Daoy (cell line): ENCODE measurements at places on chromosomes 2 and 18. TPM values are rescaled to one million over a fixed set of nuclear protein-coding genes. Genes with fewer than 3 reads are reported as not detected.

DNA sequence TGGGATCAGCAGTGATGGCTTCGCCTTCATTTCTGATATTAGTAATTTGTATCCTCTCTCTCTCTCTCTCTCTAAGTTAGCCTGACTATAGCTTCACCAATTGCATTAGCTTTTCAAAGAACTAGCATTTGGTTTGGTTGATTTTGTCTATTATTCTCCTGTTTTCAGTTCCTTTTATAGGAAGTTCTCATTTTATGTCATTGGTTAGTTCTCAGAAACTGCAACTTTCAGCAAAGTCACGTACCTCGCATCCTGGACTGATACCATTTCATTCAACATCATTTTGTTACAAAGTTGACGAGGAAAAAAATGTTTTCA is 450.8 kb downstream of the EIPR1 start:
- DNase-seq = no peak

CYP27C1 gene
- 0.34 and 0.83 TPM in 2 replicates for total RNA-seq

C18orf54 gene
- total RNA-seq = 5.8 and 7.7 TPM in 2 replicates

FBLN7 gene
- total RNA-seq = 0.68 TPM in 1 of 2 replicates, not detected in the other

DNA sequence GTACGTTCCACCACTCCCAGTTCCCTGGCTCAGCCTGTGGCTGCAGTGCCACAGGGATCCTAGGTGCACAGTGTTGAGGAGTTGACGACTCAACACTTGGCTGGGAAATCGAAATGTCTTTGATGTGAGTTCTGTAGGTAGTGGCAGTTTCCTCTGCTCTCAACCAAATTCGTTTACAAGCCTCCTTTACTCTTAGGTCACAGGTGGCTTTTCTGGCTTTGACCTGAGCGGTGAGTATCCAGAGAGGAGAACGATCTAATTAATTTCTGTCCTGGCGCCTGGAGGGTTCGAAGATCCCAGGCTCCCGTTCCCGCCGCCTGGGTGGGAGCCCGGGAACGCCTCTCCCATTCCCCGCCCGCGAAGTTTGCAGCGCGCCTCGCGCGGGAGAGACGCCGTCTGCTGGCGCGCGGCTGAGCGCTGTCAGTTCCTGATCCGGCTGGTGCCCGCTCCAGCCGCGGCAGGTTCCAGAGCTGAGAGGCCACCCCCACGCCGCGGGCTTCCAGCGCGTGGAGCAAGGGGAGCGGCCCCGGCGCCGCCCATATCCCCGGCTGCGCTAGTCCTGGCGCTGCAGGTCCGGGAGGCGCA is at the start of gene LAMA3:
Gene LAMA3, plus strand, starts transcription at position 423 of the 585 bp plus-strand sequence. CDS start 231 bp downstream, outside the sequence.
- peak; percentile 57 for DNase-seq

PJVK gene
- total RNA-seq = 2.1 TPM in 1 of 2 replicates, not detected in the other

GRCh38 chr2:202267495-202267894 is 1.9 kb downstream of the NOP58 start:
- DNase-seq = no peak

GRCh38 chr2:120344214-120344975 is 1.5 kb upstream of the INHBB start:
- DNase-seq = peak; percentile 58

GRCh38 chr2:145273840-145274239 is 753.9 kb upstream of the ZEB2 start:
- peak; percentile 32 for DNase-seq

SIGLEC15 gene
- total RNA-seq = 12.1 and 17.9 TPM in 2 replicates

HOXD1 gene
- total RNA-seq = 1.3 and 3.0 TPM in 2 replicates

GRCh38 chr18:36297417-36298125 is at the start of gene FHOD3:
FHOD3 (plus strand) TSS chr18:36297713; CDS start chr18:36297836, 123 bp downstream.
- peak; percentile 68 for DNase-seq

- no peak for DNase-seq
Measured at GRCh38 chr2:214127571-214127970, 283.3 kb upstream of the VWC2L start.

- peak; percentile 69 for DNase-seq
Measured at GRCh38 chr2:36562240-36562639, 35.7 kb downstream of the FEZ2 start.

SLC30A3 gene
- total RNA-seq = 0.11 TPM in 1 of 2 replicates, not detected in the other

DNA sequence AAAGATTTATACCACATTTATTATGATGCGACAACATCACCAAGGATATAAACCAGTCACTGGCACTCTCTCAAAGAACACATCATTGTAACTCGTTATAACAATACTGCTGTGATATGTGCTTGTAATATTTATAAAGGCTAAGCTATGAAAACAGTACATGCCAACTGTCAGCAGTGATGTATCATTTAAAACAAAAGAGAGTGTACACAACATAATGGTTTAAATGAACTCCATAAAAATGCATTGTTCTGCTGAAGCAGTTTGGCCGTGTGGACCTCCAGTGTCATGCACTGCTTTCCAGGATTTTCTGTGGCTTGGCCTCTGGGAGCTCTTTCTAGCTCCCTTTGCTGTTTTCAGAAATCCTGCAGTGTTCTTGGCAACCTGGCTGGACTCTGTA is 215.6 kb downstream of the MTX2 start:
- DNase-seq = no peak

- DNase-seq = no peak
Measured at GRCh38 chr2:60251247-60251646, 302.2 kb downstream of the BCL11A start.

PLEK gene
- total RNA-seq = not detected in 2 replicates

GRCh38 chr18:13241893-13242175 is 23.3 kb downstream of the LDLRAD4 start:
- DNase-seq = no peak

- DNase-seq = no peak
Measured at GRCh38 chr2:187403568-187404260, 44.3 kb downstream of the CALCRL start.

PSMA8 gene
- not detected in 2 replicates for total RNA-seq

LINC00305 gene
- not detected in 2 replicates for total RNA-seq

DNA sequence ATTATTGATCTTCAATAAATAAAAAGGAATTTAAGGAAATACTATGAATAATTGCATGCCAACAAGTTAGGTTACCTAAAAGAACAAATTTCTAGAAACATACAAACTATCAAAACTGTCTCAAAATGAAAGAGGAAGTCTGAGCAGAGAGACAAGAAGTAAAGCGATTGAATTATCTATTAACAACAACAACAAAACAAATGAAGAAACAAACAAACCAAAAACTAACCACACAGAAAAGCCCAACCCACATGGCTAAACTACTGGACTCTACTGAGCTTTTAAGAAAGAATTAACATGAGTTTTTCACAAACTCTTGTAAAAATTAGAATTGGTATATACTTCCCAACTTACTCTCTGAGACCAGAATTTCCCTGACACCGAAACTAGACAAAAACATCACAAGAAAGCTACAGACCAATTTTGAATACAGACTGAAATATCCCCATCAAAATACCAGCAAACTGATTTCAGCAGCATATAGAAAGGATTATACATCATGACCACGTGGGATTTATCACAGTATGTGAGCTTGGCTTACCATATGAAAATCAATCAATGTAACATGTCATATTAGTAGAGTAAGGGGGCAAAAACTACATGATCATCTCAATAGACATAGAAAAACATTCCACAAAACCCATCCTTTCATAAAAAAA is 16.6 kb upstream of the GALNT1 start:
- no peak for DNase-seq

DNA sequence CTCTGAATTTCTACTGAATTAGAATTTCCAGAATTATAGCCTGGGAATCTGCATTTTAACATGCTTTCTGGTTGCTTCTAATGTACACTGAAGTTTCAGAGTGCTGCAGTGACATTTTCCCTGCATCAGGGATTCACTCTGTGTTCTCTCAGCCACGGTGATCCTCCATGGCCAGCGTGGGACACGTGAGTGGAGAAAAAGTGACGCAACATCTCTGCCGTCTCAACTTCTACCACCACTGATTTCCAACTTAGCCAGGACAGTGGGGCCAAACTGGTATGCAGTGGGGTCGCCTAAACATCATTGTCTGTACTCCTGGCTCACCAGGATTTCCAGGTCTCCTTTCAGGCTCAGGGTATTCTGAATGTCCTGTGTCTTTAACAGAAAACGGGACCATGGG is 44.6 kb downstream of the LAMA3 start:
- DNase-seq = no peak

CDKL4 gene
- total RNA-seq = 0.63 TPM in 1 of 2 replicates, not detected in the other

DNA sequence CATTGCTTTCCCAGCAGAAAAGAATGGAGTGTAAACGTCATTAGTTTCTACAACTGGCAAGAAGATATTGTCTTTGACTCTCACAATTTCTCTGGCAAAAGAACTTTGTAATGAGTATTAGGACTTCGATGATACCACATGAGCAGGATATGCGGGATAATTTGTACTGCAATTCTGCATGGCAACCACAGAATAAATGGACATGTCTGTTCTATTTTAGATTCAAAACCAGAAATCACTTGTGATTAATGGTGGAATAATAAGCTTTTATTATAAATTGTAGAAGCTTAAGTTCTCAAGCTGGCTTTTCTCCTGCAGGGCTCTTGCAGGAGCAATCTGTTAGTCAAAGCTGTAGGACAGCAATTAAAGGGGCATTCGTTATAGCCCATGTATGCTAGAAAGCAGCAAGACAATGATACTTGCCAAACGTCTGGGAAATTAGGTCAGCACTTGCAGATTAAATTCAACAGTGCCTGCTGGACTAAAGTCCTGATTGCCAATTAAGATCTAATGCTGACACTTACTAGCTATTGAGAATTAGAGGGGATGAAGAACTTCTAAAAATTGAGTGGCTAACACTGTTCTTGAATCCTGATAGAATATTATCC is 177.9 kb downstream of the PTH2R start:
- no peak for DNase-seq

IL1F10 gene
- total RNA-seq = not detected in 2 replicates

DNA sequence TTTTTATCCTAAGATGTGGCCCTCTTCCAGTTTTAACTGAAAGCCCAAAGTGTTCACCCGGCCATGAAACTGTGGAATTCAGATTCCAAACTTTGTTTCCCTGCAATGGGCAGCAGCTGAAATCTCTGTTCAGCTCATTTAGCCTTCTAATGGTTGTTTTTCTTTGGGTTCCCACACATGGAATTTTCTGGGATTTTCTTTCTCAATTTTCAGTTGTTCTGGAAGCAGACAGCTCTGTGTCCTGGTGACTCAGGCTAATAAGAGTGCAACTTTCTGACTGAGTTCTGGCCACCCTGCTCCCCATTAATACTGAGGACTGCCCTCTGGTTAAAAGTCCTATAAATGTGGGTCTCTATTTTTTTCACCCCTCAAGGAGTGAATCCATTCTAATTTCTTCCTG is 78.5 kb downstream of the PMS1 start:
- DNase-seq = no peak

DNA sequence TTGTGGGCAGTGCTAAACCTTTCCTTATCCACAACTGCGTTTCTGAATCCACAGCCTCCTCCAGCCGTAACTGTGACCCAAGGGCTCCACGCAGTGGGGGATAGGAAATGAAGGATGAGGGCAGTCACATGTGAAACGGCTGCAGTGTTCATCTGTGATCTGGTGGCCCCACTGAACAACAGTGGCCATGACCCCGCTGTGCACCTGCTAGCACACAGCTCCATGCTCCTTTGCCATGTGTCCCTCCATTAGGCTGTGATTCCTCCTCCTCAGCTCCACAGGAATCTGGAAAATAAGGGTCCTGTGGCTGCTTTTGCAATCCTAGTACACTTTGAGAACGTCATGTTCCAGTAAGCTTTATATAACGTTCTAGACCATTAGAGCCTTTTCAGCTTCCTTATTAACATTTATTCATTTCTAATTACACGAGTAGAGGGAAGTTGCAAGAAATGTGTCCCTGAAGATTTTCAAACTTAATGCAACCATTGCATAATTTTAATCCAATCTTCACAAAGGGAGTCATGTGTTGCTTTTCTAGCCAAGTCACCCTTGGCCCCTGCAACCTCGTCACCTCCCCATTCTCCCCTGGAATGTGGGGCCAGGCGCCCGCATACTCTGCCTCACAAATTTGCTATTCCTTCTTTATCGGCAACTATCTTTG is 7.1 kb upstream of the NAPG start:
- peak; percentile 12 for DNase-seq

- DNase-seq = no peak
Measured at GRCh38 chr2:143946436-143947391, 573.2 kb downstream of the ZEB2 start.

C2orf66 gene
- total RNA-seq = not detected in 2 replicates

GRCh38 chr2:146893500-146894041 is 951.3 kb upstream of the ACVR2A start:
- DNase-seq = no peak

CAPN13 gene
- not detected in 2 replicates for total RNA-seq

DNA sequence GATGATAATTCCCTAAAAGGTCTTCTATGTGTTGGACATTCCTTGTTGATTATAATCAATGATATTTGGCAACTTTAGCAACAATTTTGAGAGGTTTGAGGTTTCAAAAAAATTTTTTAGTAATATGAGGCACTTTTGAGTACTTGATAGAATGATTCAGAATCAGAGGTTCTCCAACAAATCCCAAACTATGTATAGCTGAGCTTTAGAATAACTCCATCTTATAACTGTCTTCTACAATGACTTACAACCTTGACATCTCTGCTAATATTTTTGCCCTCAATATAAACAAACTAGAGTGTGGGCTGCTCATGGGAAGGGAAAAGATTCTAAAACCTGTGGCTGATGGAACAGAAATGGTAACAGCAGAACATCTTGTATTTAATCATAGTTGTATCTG is 21.5 kb upstream of the SERPINB7 start:
- no peak for DNase-seq

DNA sequence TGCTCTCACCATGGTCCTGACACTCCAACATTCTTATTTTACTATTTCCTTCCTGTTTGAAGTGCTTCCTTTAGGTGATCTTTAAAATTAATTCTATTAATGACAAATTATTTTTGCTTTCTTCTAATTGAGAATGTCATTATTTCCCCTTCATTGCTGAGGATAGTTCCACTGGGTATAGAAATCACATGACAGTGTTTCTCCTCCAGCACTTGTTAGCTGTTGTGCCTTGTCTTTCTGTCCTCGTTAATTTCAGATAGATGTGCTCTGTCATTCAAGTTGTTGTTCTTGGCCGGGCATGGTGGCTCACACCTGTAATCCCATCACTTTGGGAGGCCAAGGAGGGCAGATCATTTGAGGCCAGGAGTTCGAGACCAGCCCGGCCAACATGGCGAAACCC is 321.0 kb upstream of the RAB6C start:
- DNase-seq = no peak

POTEJ gene
- total RNA-seq = 0.06 and 0.18 TPM in 2 replicates

GRCh38 chr2:217935235-217935879 is 67.4 kb downstream of the TNS1 start:
- DNase-seq = peak; percentile 43

MITD1 gene
- total RNA-seq = 31.6 and 37.2 TPM in 2 replicates

- no peak for DNase-seq
Measured at GRCh38 chr2:189437926-189438325, 3.3 kb upstream of the WDR75 start.

- DNase-seq = no peak
Measured at GRCh38 chr18:36950282-36950681, 121.4 kb downstream of the KIAA1328 start.

PID1 gene
- total RNA-seq = 6.1 and 7.2 TPM in 2 replicates

GRCh38 chr2:97706708-97707345 is 6.5 kb upstream of the ZAP70 start:
- DNase-seq = no peak

GRCh38 chr2:18903750-18904149 is 314.4 kb upstream of the NT5C1B start:
- no peak for DNase-seq
